ENCODE measurements at places on chromosomes 12 and 14. TPM values are rescaled to one million over a fixed set of nuclear protein-coding genes. Genes with fewer than 3 reads are reported as not detected.

Gene KRT78
- total RNA-seq = not detected

Gene TSPAN31
- 27.2 TPM for total RNA-seq

Gene LRP1-AS
- not detected for total RNA-seq

Gene EPYC
- total RNA-seq = not detected

Gene VRTN
- not detected for total RNA-seq

Gene DLGAP5
- total RNA-seq = 0.14 TPM

Gene ANO4
- total RNA-seq = not detected

Gene RPL10L
- total RNA-seq = not detected

Gene KERA
- not detected for total RNA-seq

Gene RNF212B
- not detected for total RNA-seq

Gene MMP17
- 0.77 TPM for total RNA-seq

Gene HOXC4
- not detected for total RNA-seq

Gene RNASE7
- not detected for total RNA-seq

Gene LHX5
- not detected for total RNA-seq

Gene GARIN6
- total RNA-seq = not detected

Gene PPP1R3E
- 9.0 TPM for total RNA-seq

Gene AGAP2
- total RNA-seq = 6.5 TPM

Gene SERPINA12
- not detected for total RNA-seq

Gene SYNDIG1L
- total RNA-seq = 0.11 TPM

Gene FBLN5
- total RNA-seq = 62.5 TPM

Gene OSGEP
- total RNA-seq = 19.4 TPM

Gene ZFHX2
- total RNA-seq = 0.74 TPM

Gene KRT83
- total RNA-seq = not detected

Gene PPP4R4
- not detected for total RNA-seq

Gene PAX9
- not detected for total RNA-seq

Gene NUAK1
- 42.1 TPM for total RNA-seq

Gene LRRC43
- 0.74 TPM for total RNA-seq

Gene HOXC12
- not detected for total RNA-seq

Gene PLEKHD1
- 0.14 TPM for total RNA-seq

Gene OTOGL
- total RNA-seq = 0.27 TPM

Gene WDHD1
- total RNA-seq = 1.3 TPM

Gene ERO1A
- 14.6 TPM for total RNA-seq

Gene APOF
- not detected for total RNA-seq

Gene AHNAK2
- total RNA-seq = 2.5 TPM

Gene NID2
- 35.2 TPM for total RNA-seq

Gene TPH2
- total RNA-seq = not detected

Gene SCNN1A
- total RNA-seq = 0.22 TPM

Gene ADCY6
- total RNA-seq = 98.4 TPM

Gene POTEG
- not detected for total RNA-seq

Gene C12orf50
- not detected for total RNA-seq

Gene ARF3
- total RNA-seq = 49.6 TPM

Gene CLEC9A
- total RNA-seq = not detected

Gene TMEM30B
- 0.22 TPM for total RNA-seq

Gene EMP1
- total RNA-seq = 90.5 TPM

Gene CNTN1
- total RNA-seq = 0.11 TPM

Gene A2M
- 502 TPM for total RNA-seq

Gene NPFF
- not detected for total RNA-seq

Gene YAF2
- total RNA-seq = 88.1 TPM

Gene LGR5
- total RNA-seq = not detected

Gene TM9SF1
- 22.2 TPM for total RNA-seq

Gene ARHGEF40
- 21.3 TPM for total RNA-seq

Gene ADAMTS20
- total RNA-seq = not detected

Gene TMEM119
- 1.3 TPM for total RNA-seq

Gene ATL1
- total RNA-seq = 1.6 TPM

Gene GDF3
- total RNA-seq = 0.19 TPM
